ENCODE measurements at places on chromosomes 16 and 17.

- DNase-seq = no peak
These were observed 3.7 kb downstream of the SPPL2C start for GRCh38 chr17:45848405-45848804.

GRCh38 chr16:69193855-69194254 is 6.9 kb downstream of the SNTB2 start:
- no peak for DNase-seq

- no peak for DNase-seq
These were observed 8.2 kb downstream of the USP22 start for GRCh38 chr17:21034340-21035235.

- DNase-seq = no peak
These were observed 131.1 kb downstream of the AXIN2 start for GRCh38 chr17:65430209-65430833.

DNA sequence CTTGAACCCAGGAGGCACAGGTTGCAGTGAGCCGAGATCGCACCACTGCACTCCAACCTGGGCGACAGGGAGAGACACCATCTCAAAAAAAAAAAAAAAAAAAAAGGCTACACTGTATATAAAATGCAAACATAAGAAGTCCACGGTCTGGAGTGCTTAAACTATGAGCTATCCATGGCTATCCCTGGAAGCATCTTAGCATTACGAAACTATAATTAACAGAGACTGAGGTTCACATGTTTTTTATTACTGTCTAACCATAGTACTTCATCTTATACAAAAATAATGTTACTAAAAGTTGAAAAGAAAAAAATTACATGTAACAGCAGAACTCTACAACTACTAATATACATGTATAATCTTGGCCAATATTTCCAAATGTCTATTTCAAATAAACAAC is 32.8 kb downstream of the HELZ start:
- no peak for DNase-seq

GRCh38 chr16:74667255-74667700 is 601 bp upstream of the RFWD3 start:
- DNase-seq = no peak

DNA sequence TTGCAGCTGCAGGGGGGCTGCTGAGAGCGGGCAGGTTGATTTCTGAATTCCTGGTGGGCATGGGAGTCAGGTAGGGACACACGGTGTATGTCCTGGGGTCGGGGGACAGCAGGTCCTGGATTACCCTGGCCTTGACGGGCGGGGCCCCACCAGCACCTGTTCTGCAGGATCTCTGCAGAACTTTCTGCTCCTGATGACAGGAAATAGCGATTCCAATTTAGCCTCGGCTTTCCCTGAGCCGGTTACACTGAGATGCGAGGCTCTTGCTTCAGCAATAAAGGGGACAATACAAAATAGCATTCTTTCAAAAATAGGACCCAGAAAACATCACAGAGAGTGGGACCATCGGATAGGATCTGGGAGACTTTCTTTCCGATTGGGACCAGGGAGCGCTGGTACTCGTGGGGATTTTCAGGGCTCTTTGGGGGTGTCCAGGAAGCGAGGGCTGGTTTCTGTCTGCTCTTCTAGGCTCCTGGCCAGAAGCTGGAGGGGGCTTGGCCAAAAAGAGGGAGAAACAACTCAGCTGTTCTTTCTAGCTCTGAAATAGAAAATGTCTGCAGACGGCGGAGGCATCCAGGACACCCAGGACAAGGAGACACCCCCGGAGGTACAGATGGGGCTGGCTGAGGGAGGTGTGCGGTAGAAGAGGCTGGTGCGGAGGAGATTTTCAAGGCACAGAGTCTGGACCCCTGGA is 642 bp downstream of the ZNF205 start:
- DNase-seq = no peak

DNA sequence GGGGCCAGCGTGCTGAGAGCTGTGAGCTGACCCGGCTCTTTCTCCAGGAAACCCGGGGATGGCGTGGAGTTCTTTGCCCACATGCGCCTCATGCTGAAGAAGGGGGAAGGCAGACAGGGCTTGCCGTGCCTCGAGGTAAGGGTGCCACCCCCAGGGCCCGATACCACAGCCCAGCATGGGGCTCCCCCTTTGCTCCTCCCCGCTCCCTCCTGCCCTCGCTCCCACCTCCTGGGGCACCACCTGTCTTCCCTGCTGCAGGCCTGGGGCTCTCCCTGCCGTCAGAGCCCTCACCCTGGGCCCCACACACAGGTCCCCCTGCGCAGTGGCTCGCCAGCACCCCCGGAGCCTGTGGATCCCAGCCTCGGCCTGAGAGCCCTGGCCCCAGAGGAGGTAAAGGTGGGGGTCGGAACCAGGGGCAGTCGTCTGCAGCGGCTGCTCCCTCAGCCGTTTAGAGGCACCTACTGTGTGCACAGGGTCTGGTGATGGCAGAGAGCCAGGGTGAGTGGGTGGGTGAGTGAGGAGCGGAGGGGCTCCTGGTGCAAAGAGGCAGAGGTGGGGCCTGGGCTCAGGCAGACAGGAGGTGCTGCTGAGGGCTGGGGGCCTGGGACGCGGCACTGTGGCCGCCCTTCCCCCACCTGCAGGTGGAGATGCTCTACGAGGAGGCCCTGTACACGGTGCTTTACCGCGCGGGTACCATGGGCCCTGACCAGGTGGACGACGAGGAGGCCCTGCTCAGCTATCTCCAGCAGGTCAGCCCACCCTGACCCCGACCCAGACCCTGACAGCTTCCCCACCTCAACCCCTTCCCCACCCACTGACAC is 5.6 kb downstream of the BAIAP3 start:
- no peak for DNase-seq

DNA sequence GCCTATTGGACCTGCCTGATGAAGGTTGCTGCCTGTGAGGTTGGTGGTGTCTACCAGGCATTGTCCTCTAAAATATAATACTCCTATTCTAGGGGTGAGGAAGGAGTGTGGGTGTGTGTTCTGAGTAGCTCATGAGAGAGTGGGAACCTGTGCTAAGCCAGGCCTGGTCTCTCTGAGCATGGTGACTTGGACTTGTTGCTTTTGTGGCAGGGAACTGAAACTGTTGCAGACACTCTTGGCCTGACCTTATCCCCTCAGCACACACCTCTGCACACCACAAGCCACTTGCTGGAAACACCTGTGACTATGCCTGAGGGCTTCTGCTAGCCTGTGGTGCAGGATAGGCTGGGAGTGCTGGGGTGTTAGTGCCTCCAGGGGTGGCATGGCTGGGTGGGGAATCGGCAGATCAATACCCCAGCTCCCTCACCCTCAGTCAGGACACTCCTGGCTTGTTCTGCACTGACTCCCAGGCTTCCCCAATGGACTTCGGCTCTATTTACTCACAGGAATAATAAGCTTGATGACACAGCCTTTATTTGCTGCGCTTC is 29.9 kb downstream of the PLCG2 start:
- no peak for DNase-seq

DNA sequence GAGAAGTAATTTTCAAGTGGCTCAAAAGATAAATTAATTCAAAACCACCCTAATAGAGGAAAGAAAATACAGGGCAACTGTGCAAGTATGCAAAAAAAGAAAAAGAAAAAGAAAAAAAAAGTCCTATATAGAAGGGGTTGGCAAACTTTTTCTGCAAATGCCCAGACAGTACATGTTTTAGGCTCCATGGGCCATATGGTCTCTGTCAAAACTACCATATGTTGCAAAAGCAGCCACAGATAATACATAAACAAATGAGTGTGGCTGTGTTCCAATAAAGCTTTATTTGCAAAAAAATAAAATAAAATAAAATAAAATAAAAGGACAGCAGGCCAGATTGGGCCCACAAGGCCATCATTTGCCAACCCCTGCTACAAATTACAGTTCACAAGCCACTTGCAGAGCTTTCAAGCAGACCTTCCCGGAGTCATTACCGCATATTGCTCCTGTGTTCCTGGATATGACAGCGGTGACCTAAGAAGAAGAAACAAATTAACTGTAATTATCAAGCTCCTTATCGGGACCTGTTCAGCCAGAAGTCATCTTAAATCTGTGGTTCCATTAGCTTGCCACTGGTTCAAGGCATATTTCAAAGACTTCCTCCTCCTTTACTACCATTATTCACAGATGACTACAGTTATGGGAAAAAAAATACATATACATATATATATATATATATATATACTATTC is 15.9 kb downstream of the ZC3H7A start:
- peak; percentile 53 for DNase-seq

GRCh38 chr17:6394055-6394606 is 40.8 kb downstream of the AIPL1 start:
- DNase-seq = no peak

GRCh38 chr17:4433515-4434031 is at the start of gene SPNS3:
SPNS3 (plus strand) TSS chr17:4433940; CDS start chr17:4433968, 28 bp downstream.
- DNase-seq = no peak

- no peak for DNase-seq
These were observed 40.6 kb upstream of the HAS3 start for GRCh38 chr16:69064764-69065313.

GRCh38 chr16:59039066-59039720 is 305.1 kb upstream of the GOT2 start:
- peak; percentile 6 for DNase-seq

DNA sequence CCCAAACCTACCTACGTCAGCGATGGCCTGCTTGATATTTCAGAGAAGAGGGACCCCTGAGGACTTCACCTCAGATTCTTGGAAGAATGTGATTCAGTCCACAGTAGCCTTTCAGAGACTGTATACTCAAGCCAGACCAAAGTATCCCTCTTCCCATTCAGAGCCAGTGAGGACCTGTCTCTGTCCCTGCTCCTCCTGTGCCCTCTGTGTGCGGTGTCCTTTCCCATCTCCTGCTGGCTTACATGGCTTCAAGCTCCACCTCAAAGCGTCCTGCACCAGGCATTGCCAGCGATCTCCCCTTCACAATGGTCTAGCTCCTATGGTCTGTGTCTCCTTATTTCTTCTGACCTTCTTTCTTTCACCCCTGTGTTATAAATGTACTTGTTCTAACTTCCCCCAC is 39.5 kb upstream of the HLF start:
- no peak for DNase-seq

DNA sequence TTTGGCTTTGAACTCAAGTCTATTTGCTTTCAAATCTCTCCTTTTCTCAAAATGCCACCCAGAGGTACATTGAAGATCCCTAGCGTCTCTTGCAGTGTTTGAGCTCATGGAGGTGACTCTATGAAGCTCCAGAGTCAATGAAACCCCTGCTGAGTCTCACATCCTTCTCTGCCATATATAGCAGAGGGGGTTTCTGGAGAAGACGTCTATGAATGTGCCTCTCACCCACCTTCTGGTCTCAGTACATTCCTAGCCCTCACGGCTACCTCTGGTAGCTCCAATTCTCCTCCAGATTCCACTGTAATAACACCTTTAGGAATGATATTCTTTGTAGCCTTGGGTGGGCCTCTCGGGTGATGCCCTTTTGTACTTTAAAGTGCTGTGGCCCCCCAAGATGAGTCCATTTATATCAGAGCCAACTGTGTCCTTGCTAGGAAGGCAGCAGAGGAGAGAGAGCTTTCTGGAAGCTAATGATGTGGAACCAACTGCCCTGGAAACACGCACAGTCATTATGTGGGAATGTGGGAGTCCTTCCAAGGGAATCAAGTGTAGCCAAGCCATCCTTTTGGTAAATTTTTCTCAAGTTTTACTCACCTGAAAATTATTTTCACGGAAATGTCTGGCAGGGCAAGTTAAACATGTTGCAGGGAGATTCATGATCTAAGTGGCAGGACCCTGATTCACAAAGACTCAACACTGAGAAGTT is 123.4 kb downstream of the ASIC2 start:
- no peak for DNase-seq

GRCh38 chr17:66444031-66444430 is 141.6 kb downstream of the PRKCA start:
- DNase-seq = no peak

DNA sequence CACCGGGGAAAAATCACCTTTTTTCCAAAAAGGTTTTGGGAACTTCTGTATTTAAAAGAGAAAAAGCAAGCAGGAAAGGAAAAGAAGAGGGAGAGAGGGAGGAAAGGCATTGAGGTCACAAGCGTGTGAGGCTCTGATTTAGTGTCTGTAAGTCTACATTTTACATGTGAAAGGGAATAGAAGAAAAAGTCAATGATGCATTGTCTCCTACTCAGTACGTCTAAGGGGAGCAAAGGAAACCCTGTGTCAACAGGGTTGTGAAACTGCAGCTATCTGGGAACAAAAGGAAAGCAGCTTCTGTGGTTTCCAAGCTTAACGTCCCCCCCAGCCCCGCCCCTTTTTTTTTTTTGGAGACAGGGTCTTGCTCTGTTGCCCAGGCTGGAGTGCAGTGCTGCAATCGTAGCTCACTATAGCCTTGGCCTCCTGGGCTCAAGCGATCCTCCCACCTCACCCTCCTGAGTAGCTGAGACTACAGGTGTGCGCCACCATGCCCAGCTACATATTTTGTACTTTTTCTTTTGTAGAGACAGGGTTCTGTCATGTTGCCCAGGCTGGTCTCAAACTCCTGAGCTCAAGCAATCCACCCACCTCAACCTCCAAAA is 1.8 kb upstream of the CDC42EP4 start:
- no peak for DNase-seq

DNA sequence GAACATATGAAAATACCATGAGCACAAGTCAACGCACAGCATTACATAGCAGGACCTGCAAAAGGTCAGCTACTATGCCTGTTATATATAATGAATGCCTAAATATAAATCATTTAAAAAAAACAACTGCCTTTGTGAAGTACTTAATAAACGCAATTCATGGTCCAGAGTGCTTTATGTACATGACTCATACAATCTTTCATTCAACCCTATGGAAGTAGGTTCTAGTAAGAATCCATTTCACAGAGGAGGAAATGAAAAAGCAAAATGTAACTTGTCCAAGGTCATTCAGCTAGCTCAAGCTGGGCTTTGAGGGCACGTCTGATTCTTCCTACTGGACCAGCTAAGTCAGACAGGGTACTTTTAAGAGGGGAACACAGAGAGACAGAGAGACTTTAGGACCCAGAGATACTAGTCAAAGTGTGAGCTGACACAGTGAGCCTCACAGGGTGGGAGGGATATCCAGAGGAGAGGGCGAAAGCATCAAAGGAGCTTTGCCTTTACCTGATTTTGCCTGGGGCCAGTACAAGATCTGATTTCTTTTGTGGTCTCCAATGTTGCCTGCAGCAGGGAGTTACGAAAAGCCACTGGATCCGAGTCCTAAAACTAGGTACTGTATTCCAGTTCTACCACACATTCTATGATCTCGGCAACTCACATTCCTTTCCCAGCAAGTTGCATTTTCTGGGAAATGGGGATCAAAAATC is 83.4 kb upstream of the ZFHX3 start:
- DNase-seq = no peak

- DNase-seq = no peak
These were observed 28.9 kb downstream of the STH start for GRCh38 chr17:46027976-46028325.

Measured in NCI-H524 treated with DMSO at 0.1 percent for 48 hours (cell line).